Activated naive CD4-positive, alpha-beta T cell treated with anti-CD3 and anti-CD28 coated beads, Interleukin-2, amount 50 U/mL, for 72 hours (primary cell): ENCODE measurements at places on chromosomes 6 and 20. TPM values are rescaled to one million over a fixed set of nuclear protein-coding genes. Genes with fewer than 3 reads are reported as not detected.

PPP1R3G gene
- total RNA-seq, result 0.07 TPM

SGK1 gene
- total RNA-seq, result 48.0 TPM

DNA sequence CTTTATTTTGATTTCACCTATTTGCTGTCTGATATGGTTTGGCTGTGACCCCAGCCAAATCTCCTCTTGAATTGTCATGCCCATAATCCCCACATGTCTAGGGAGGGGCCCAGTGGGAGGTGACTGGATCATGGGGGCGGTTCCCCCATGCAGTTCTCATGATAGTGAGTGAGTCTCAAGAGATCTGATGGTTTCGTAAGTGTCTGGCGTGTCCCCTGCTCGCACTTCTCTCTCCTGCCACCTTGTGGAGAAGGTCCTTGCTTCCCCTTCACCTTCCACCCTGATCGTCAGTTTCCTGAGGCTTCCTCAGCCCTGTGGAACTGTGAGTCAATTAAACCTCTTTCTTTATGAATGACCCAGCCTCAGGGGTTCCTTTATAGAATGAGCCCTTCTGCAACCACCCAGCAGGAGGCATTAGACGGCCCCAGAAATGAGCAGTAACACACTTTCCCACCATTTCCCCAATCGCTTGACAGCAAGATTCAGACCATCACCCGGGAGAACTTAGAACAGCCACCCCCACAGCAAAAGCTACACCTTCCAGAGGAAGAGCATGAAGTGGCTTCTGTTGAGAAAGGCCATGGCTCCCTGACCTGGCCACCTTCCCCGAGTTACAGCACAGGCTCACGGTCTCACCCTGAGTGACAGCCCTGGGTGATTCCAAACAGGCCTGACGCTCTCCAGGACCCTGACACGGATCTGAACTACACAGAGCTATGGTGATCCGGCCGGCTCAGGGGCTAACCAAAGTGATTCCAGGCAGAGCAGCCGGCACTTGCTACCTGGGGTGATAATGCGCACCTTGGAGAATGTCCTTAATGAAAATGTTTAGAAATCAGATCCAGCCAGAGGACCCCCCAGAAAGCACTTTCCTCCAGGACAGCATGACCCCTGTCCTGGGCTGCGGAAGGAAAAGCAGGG, 131.2 kb upstream of the CDH4 start:
- peak; percentile 38 for DNase-seq

DNA sequence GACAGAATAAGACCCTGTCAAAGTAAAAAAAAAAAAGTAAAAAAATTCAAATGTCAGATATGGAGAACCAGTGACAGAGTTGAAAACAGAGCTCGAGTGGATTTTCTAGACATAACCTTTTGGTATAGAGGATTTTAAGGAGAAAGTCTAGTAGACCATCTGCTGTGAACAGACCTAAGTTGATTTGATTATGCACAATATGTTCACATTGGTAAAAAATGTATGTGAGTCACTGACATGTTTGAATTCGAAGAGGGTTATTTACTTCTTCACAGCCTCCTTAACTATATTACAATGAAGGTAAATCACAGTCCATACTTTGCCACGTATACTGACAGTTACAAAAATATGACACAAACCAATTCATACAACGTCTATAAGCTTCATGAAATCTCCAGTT, 7.4 kb downstream of the TINAG start:
- DNase-seq, result no peak

DNA sequence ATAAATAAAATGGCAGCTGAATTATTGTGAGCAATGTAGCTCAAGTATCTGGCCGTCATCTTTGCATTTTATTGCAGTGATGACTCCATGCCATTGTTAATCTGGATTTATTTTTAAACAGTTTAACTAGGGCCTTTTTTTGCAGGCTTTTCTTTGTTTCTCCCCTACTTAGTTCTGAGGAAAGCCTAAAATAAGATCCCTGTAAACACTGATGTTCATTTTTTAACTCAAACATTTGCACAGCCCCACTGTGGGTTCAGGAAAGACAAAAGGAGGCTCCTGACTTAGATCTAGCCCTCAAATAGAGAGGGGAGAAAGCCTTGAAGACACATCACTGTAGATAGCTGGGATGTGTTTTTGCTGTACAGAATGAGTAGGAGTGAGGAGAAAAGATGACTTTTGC, 69.2 kb downstream of the PLEKHG1 start:
- DNase-seq, result no peak

GRCh38 chr6:100023798-100024197, 29.8 kb upstream of the MCHR2 start:
- no peak for DNase-seq
